ENCODE measurements at places on chromosomes 1 and 21.

DNA sequence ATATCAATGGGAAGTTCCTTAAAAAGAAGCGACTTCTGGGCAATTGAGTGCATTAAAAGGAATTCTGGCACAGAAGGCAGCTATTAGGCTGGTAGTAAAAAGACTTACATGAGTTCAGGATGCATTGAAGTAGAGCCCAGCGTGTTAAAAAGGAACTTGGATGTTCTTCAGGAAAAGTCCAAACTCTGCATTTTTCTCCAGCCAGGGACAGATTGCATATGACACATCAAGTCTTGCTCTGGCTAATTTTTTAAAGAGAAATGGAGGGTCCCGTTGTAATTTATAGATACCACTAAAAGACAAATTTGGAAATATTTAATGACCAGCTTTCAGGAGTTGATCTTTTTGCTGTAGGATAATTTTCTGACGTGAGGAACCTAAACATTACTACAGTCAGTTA is 1.2 kb downstream of the TPRG1L start:
- DNase-seq: no peak

DNA sequence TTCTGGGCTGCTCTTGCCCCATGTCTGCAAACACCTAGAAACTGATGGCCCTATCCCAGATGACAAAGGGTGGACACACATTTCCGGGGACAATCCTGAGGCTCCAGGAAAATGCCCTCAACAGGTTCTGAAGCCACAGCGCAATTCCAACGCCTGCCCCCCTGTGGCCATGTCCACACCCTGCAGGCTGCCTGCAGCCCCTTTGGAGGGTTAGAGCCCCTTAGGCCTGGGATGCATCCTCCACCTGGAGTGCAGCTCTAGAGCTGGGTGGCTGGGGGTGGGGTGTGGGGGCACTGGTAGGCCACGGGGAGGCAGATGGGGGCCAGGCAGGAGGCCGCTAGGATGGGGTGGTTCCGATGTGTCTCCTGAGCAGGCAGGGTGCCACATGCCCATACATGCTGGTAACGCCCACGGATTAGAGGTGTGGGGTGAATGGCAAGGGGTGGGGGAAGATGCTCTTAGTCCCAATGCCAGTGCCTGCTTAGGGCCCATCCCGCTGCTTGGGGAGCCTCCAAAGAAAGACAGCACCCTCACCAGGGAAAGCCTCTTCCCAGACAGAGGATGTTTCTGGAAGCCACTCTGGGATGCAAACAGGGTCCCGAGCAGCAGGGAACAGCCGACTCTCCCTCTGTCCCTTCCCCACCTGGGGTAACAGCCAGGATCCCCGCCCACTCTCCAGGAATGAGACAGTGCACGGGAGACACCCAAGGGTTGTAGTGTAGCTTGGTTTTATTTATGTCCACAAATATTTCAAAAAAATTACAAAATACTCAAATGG is 34.0 kb downstream of the SLC45A1 start:
- DNase-seq: no peak

DNA sequence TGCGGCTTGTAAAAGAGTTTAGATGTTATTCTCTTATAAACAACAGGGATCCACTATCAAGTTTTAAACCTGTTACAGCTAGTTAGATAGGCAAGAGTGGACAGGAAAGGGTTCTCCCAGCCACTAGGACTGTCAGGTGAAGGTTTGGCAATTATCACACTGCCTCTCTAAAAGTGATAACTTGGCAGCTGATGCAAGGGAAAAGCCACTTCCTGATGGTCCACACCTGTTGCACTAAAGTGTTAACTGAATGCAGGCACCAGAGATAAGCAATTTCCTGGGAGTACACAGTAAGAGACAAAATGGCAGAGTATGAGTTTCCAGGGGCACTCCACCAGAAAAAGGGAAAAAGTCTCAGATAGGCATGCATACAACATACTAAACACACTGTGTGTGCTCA is 99.4 kb downstream of the VAV3 start:
- no peak for DNase-seq

DNA sequence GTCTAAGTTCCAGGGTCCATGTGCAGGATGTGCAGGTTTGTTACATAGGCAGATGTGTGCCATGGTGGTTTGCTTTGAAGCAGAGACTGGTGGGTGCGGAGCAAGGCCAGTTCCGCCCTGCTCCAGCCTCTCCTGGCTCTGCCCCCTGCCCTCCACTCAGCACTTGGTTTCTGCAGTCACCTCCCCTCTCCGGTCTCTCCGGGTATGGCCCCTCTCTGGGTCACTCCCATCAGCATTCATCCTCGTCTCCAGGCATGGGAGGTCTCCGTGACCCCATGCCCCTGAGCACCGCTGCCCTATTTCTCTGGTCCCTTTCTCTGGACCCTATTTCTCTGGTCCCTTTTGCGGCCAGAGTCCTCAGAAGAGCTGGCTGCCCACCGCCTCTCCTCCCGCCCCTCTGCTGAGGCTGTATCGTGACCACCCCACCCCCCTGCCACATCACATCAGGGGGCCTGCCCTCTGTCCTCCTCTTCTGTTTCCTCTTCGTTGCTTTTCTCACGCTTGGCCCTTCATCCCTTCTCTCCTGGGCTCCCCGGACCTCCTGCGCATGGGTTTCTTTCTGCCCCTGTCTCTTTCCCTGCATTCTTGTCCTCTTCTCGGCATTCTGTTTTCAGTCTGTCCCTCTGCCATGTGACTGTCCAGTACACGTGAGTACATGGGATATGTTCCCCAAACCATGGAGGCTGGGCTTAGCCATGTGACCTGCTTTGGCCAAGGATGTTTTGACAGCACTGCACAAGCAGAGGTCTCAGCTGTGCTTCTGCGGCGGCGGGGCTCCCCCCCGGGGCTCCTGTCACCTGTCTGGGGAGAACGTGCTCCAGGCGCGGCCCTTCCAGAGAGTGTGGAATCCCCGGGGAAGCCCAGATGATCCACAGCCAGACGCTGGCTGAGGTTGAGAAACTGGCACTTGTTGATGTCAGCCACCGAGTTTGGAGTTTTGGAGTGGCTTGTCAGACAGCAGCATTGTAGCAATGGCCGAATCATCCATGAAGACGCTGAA is 54.4 kb upstream of the C1orf174 start:
- no peak for DNase-seq

DNA sequence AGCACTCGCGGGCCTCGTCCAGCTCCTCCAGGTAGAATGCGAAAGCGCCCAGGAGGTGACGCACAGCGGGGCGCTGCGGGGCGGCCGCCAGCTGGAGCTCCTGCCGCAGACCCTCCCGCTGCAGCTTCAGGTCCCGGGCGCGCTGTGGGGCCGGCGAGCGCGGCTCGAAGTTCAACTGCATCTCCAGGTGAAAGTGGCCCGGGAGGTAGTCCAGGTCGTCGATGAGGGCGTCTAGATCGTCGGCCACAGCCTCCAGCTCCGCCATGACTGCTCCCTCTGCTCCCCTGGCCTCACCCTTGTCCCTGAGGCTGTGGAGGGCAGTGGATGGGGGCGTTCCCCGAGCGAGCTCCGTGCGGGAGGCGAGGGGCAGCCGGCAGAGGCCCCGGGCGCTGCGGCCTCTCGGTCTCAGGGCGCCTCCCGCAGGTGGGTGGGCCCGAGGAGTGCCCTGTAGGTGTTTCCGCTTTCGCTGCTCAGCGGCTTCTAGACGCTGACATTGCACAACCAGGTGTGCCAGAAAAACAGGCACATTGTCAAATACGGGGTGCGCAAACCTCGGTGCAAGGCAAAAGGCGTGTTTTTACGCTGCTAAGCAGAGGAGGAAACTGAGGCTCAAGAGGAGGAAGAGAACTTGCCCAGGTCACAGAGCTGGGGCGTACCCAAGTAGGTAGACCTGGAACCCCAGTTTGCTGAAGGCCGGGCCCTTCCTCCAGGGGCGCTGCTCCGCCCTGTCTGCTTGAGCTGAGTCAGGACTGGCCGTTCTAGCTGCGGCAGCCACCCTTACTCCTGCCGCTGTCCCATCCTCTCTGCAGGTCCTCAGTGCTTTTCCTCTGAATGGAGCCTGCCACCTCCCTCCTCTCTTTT is at the start of gene TTC22:
Gene TTC22, minus strand, starts transcription at position 425 of the 861 bp plus-strand sequence. Its CDS starts 160 bp downstream, at position 265.
- DNase-seq: peak; percentile 51

DNA sequence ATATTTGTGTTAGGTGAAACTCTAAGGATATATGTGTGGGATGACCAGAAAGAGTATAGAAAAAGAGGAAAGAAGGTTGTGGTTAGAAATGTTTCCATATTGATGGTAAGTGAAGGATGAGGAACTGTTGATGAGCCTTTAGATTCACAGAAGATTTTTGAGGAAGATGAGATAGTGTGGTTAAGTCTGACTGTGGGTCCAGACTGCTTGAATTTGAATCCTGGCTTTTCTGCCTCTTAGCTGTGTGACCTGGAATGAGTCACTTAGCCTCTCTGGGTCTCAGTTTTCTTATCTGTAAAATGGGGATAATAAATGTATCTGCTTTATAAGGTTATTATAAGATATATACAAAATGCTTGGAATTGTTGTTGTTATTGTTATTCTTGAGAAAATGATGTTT is 27.5 kb downstream of the RGL1 start:
- DNase-seq: no peak

DNA sequence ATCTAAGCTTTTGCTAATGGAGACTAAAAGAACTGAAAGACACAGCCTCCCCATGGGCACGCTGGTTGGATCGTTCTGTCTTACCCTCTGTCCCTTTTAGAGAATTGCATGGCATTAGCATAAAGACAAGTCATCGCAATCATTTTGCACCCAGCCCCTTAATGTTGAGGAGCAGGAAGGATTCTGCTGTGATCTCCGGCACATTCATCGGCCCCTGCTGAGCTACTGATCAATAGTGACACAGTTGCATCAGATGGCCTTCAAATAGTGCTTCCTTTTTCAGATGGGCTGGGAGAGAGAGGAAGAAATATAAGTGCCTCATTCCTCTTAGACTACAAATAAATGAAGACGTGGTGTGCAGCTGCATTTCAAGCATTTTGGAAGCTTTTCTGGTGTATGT is 75.4 kb downstream of the NOS1AP start:
- no peak for DNase-seq

DNA sequence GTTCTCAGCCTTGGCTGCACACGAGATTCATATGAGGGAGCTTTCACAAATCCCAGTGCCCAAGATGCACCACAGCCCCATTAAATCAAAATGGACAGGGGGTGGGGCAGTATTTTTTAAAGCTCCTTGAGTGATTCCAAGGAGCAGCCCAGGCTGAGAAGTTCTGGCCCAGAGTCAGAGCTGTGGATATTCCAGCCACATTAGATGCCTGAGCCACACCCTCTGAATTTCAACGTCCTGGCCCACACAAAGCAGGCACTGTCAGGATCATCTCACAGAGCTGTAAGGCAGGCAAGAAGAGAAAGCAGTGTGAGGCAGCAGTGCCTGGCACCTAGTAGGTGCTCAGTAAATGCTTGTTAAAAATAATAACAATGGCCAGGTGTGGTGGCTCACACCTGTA is 37.4 kb downstream of the PAX7 start:
- no peak for DNase-seq

GRCh38 chr1:223504741-223505140 is 111.5 kb downstream of the CCDC185 start:
- no peak for DNase-seq

DNA sequence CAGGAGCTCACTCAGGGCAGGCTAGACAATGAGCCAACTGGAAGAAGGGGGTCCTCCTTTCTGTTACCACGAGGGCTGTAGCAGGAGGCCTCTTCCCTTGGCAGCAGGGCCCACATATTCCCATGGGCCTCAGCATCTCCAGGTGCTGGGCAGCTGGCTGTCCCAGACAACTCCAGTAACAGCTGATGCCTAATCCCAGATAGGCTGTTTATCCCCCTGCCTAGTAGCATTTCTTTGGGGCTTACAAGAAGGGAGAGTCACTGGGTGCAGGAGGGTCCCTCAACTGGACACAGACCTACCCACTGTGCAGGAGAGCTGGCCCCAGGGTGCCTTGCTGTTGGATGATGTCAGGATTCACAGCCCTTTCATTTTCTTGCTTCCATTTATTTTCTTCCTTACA is 278.2 kb downstream of the DSCAM start:
- DNase-seq: no peak

DNA sequence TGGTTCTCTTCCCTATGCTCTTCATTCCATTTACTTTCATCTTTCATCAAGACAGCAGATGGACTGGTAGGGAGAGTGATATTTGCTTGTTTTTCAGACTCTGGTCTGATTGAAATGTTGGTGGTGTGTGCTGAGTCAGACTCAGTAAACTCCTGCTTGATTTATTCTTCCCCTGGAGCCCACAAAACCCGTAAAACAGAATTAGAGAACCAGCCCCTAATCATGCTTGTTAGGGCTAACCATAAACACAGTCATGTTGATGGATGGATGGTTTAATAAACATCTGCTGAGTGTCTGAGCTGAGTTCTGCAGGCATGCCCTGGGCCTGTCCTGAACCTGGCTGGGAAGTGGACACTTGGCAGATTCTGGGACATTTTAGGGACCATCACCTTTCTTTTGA is 24.8 kb downstream of the NOS1AP start:
- DNase-seq: no peak

DNA sequence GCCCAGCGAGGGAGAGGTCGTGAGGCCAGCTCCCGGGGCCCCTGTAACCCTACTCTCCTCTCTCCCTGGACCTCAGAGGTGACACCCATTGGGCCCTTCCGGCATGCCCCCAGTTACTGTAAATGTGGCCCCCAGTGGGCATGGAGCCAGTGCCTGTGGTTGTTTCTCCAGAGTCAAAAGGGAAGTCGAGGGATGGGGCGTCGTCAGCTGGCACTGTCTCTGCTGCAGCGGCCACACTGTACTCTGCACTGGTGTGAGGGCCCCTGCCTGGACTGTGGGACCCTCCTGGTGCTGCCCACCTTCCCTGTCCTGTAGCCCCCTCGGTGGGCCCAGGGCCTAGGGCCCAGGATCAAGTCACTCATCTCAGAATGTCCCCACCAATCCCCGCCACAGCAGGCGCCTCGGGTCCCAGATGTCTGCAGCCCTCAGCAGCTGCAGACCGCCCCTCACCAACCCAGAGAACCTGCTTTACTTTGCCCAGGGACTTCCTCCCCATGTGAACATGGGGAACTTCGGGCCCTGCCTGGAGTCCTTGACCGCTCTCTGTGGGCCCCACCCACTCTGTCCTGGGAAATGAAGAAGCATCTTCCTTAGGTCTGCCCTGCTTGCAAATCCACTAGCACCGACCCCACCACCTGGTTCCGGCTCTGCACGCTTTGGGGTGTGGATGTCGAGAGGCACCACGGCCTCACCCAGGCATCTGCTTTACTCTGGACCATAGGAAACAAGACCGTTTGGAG is 23.7 kb upstream of the TNFRSF1B start:
- no peak for DNase-seq

GRCh38 chr1:197843401-197843800 is 59.0 kb upstream of the C1orf53 start:
- DNase-seq: no peak

GRCh38 chr1:145795257-145795881 is 28.5 kb downstream of the RNF115 start:
- no peak for DNase-seq

GRCh38 chr1:224534731-224535130 is 81.4 kb upstream of the CNIH3 start:
- no peak for DNase-seq

GRCh38 chr1:26811057-26811456 is 15.4 kb upstream of the ZDHHC18 start:
- DNase-seq: no peak

- DNase-seq: no peak
Measured at GRCh38 chr1:73800376-73800775, 397.6 kb downstream of the LRRIQ3 start.

- DNase-seq: no peak
Measured at GRCh38 chr1:248840946-248841345, 2.9 kb downstream of the ZNF672 start.
